ENCODE measurements at places on chromosomes 12 and 14.

DNA sequence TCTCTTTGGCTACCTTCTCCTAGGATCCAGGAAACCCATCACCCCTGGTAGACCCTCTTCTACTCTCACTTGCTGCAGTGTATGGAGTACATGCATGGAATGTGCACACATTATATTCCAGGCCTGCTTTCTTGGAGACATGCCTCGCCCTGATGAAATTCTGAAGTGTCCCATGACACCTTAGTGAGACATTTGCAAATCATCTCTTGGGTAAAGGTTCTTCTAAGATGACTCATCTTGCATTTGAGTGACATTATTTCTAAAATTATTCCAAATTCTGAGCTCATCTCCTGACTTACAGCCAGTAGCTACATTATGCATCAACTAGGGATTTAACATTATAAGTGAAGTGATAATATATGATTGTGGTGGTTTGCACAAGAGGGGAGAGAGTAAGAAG is 49.8 kb downstream of the SDR9C7 start:
- DNase-seq = no peak

GRCh38 chr12:132622437-132623071 is 4.0 kb downstream of the P2RX2 start:
- no peak for DNase-seq

DNA sequence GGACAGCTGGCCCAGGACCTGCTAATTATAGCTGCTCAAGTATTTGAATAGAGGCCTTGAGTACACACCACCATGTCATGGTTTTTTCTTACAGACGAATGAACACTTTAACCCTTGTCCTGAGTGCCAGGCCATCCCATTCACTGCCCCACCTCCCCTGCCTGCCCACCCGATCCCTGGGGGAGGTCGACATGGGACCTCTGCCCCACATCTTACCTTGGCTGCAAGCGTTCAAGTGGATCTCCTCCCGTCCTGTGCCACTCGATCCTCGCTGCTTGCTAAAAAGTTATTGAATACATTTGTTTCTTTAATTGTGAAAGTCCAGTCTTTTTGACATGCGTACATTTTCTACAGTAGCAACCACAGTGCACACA is 10.3 kb downstream of the RTL1 start:
- DNase-seq = no peak

GRCh38 chr12:39144613-39145061 is 239.2 kb upstream of the CPNE8 start:
- no peak for DNase-seq

DNA sequence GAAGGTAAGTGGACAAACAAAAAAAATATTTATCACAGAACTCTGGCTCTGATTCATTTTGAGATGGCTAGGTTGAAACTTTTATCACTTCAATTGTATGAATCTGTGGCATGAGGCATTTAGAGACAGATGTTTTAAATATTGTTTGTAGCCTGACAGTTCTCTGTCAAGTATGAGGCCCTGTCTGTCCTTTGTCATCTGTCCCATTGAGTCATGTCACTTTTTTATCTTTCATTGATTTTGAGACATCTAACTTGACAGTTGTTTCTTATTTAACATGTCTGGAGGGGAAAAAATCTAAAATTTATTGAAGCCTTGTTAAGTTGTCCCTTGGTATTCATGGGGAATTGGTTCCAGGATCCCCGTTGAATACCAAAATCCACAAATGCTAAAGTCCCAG is 829.5 kb downstream of the FSCB start:
- DNase-seq = no peak

DNA sequence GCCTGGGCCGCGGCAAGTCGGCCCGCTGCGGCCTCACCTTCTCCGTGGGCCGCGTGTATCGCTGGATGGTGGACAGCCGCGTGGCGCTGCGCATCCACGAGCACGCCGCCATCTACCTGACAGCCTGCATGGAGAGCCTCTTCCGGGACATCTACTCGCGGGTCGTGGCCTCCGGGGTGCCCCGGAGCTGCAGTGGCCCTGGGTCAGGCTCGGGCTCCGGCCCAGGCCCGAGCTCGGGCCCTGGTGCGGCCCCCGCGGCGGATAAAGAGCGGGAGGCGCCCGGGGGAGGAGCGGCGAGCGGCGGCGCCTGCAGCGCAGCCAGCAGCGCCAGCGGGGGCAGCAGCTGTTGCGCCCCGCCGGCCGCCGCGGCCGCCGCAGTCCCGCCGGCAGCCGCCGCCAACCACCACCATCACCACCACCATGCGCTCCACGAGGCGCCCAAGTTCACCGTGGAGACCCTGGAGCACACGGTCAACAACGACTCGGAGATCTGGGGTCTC is 226.2 kb upstream of the CRY1 start:
- no peak for DNase-seq

DNA sequence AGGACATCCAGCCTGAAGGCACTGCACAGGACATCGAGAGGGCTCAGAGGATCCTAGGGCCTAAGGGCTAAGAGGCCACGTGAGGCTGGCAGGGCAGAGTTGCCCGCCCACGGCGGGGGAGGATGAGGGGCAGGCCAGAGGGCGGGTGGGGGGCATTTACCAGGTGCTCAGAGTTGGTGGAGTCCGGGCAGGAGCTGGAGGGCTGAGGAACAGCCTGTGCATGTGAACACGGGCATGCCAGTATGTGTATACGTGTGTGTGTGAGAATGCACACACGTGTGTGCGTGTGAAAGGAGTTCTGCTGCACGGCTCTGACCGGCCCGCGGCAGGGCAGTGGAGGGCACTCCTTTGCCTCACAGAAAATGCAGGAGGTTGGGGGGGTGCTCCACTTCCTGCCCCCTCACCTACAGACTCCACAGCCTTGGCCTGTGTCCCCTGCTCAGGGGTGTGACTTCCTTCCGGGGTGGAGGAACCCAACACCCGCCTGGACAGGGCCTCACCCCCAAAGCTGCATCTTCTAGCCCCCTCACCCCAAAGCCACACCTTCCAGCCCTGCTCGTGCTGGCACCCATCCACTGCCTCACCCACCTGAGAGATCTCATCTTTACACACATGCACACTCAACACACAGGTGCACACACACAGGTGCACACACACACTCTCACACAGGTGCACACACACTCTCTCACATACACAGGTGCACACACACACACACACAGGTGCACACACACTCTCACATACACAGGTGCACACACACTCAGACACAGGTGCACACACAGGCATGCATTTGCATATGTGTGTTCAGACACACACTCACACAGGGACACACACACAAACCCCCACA is 11.8 kb upstream of the GPR132 start:
- no peak for DNase-seq

GRCh38 chr14:89429199-89430181 is 12.5 kb upstream of the FOXN3 start:
- no peak for DNase-seq
